A549 treated with DMSO at 1 μM for 4 hours (cell line): ENCODE measurements at places on chromosomes 2 and 18. TPM values are rescaled to one million over a fixed set of nuclear protein-coding genes. Genes with fewer than 3 reads are reported as not detected.

ASB18 gene
- not detected in 5 replicates for total RNA-seq

FSHR gene
- not detected in 5 replicates for total RNA-seq

CRIM1 gene
- 123 to 186 TPM (median 158 TPM) in 5 replicates for total RNA-seq

NCOA1 gene
- total RNA-seq, result 8.4 to 12.1 TPM (median 11.4 TPM) in 5 replicates

SRD5A2 gene
- total RNA-seq, result 0.02 to 0.04 TPM (median 0.03 TPM) in 4 of 5 replicates, not detected in the other

HRH4 gene
- total RNA-seq, result not detected in 5 replicates

SERPINB12 gene
- not detected in 5 replicates for total RNA-seq

UNC80 gene
- not detected in 5 replicates for total RNA-seq

LRP1B gene
- not detected in 5 replicates for total RNA-seq

HOXD8 gene
- total RNA-seq, result 4.8 to 5.9 TPM (median 5.5 TPM) in 5 replicates

SPR gene
- total RNA-seq, result 95.3 to 149 TPM (median 137 TPM) in 5 replicates

CIB4 gene
- 0.16 to 0.31 TPM (median 0.26 TPM) in 3 of 5 replicates, not detected in the others for total RNA-seq

SERPINB13 gene
- not detected in 5 replicates for total RNA-seq

TRIM43B gene
- not detected in 5 replicates for total RNA-seq

KLHL30 gene
- 0.07 to 0.22 TPM (median 0.12 TPM) in 5 replicates for total RNA-seq

IER3IP1 gene
- total RNA-seq, result 15.5 to 30.8 TPM (median 18.7 TPM) in 5 replicates

ELP2 gene
- total RNA-seq, result 36.9 to 43.3 TPM (median 37.9 TPM) in 5 replicates

CDCA7 gene
- total RNA-seq, result 42.5 to 53.7 TPM (median 47.0 TPM) in 5 replicates

HEATR5B gene
- 6.4 to 8.4 TPM (median 7.7 TPM) in 5 replicates for total RNA-seq

SYT4 gene
- not detected in 5 replicates for total RNA-seq

TTC39C gene
- 10.6 to 12.8 TPM (median 11.5 TPM) in 5 replicates for total RNA-seq

ITPRIPL1 gene
- total RNA-seq, result not detected in 5 replicates

PDE1A gene
- 0.09 to 0.11 TPM (median 0.10 TPM) in 4 of 5 replicates, not detected in the other for total RNA-seq

ACYP2 gene
- 6.8 to 9.1 TPM (median 7.8 TPM) in 5 replicates for total RNA-seq

GNLY gene
- total RNA-seq, result 0.54 TPM in 1 of 5 replicates, not detected in the others

SLC5A7 gene
- total RNA-seq, result not detected in 5 replicates

SPDYA gene
- total RNA-seq, result 0.15 to 0.39 TPM (median 0.20 TPM) in 5 replicates

SLC30A3 gene
- total RNA-seq, result 3.2 to 4.9 TPM (median 3.7 TPM) in 5 replicates

EMILIN1 gene
- total RNA-seq, result 0.23 to 0.46 TPM (median 0.31 TPM) in 4 of 5 replicates, not detected in the other

FLACC1 gene
- 0.14 to 0.45 TPM in 2 of 5 replicates, not detected in the others for total RNA-seq

MYO5B gene
- total RNA-seq, result 12.4 to 14.9 TPM (median 13.0 TPM) in 5 replicates

NEU4 gene
- total RNA-seq, result 0.18 to 0.50 TPM (median 0.26 TPM) in 4 of 5 replicates, not detected in the other

ANKRD30BL gene
- total RNA-seq, result not detected in 5 replicates

C2orf74 gene
- 15.1 to 17.2 TPM (median 15.3 TPM) in 5 replicates for total RNA-seq

ITGA4 gene
- 1.3 to 3.1 TPM (median 2.1 TPM) in 5 replicates for total RNA-seq

AFG3L2 gene
- total RNA-seq, result 39.1 to 51.3 TPM (median 39.9 TPM) in 5 replicates

CXXC1 gene
- 42.8 to 56.8 TPM (median 49.7 TPM) in 5 replicates for total RNA-seq

MERTK gene
- total RNA-seq, result 1.7 to 2.7 TPM (median 2.1 TPM) in 5 replicates

ECEL1 gene
- 0.14 to 0.30 TPM (median 0.17 TPM) in 4 of 5 replicates, not detected in the other for total RNA-seq

IL36B gene
- 0.15 to 0.25 TPM (median 0.24 TPM) in 3 of 5 replicates, not detected in the others for total RNA-seq

ALPI gene
- 0.02 TPM in 1 of 5 replicates, not detected in the others for total RNA-seq

SPATA3 gene
- not detected in 5 replicates for total RNA-seq

EGR4 gene
- total RNA-seq, result 0.11 to 0.32 TPM (median 0.25 TPM) in 5 replicates
